SK-MEL-5 (cell line): ENCODE measurements at places on chromosomes 2 and 18. TPM values are rescaled to one million over a fixed set of nuclear protein-coding genes. Genes with fewer than 3 reads are reported as not detected.

DNA sequence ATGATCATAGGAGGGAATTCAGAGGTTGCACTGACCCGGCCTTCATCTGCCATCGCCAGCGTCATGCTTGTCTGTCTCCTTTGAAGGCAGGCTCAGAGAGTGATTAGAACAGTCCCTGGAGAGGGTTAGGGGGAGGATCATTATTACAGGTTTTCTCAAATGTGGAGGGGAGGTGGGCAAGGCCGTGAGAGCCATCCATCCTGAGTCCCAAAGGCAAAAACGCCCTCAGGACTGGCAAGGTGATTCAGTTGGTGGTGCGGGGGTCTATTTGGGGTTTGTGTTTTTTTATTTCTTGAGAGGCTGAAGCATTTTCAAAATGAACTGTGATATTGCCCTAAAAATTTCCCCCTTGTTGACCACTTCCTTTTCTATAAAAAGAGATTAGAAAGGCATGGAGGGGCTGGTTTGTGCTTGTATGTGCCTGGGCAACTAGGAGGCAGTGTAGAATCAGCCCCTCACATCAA is 39.3 kb upstream of the GYPC start:
- no peak for DNase-seq

EVA1A gene
- 7.4 and 9.7 TPM in 2 replicates for total RNA-seq

- DNase-seq = no peak
These were observed 21.4 kb downstream of the DGKD start for GRCh38 chr2:233375490-233376314.

GRCh38 chr18:77622009-77622692 is 372.5 kb downstream of the GALR1 start:
- DNase-seq = peak; percentile 25

CPO gene
- total RNA-seq = not detected in 2 replicates

DNA sequence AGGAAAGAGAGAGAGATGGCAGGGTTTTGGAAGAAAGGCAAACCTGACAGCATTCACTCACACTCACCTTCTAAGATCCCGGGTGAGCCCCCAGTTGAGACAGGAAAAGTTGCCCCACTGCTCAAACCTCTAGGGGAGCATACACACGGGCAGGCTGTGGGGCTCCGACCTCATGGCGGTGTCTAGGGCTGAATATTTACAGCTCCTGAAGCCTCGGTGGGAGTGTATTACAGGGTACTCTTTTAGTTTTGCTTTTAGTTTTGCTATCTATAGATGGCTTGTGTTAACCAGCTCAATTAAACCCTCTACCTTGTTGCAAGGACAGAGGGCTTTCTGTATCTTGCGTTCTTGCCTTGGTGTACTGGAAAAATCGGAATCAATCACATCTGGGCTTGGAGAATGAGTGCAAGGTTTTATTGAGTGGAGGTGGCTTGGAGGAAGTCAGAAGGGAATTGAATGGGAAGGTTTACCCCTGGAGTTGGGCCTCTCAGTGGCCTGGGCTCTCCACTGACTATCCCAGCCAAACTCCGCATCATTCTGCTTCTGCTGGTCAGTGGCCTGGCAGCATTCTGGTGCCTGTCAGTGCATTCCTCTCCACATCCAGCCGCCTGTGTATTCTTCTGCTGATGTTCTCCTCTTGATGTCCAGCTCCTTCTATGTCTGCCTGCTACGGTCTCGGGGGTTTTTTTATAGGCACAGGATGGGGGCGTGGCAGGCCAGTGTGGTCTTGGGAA is 10.1 kb upstream of the IFIH1 start:
- DNase-seq = no peak
